ENCODE measurements at places on chromosomes 7 and 10. TPM values are rescaled to one million over a fixed set of nuclear protein-coding genes. Genes with fewer than 3 reads are reported as not detected.

DNA sequence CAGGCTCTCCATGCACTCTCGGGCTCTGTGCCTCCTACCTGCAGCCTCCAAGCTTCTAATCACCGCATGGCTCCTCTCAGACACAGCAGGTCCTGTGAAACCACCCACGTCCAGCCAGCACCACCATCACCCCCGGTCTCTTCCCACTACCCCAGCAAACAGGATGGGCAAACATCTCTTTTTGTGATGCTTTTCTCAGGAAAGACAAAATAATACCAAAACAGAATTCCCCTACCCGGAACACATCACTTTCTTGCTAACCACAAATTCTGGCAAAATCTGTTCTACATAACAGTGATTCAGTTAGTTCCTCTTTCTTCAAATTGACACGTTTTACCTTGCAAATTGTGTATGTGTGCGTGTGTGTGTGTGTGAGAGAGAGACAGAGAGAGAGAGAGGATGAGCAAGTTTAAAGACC is 6.5 kb downstream of the SNX8 start:
- no peak for DNase-seq

The SLC18A2 gene
- total RNA-seq = 0.14 TPM

GRCh38 chr10:98619446-98619845 is 172.7 kb upstream of the HPS1 start:
- no peak for DNase-seq

- no peak for DNase-seq
Measured at GRCh38 chr7:1974290-1975101, 258.2 kb downstream of the MAD1L1 start.

DNA sequence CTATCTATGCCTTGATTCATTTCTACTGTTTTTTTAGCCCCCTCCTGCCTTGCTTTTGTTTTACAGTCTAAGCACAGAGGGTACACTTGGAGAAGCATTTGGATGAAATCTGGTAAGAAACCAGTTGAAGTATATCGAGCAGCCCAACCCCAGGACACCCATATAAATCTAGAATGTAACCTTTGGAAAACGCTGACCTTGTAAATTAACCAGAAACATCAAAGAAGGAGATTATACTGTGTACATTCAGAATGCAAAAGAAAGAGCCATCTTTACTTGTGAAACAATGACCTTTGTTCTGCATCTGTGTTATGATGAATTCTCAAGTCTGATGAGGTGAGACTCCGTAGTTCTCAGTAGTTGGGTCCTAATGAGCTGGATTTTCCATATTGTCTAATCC is 49.3 kb upstream of the RAB18 start:
- no peak for DNase-seq

GRCh38 chr10:75653761-75654160 is 222.3 kb downstream of the LRMDA start:
- no peak for DNase-seq

DNA sequence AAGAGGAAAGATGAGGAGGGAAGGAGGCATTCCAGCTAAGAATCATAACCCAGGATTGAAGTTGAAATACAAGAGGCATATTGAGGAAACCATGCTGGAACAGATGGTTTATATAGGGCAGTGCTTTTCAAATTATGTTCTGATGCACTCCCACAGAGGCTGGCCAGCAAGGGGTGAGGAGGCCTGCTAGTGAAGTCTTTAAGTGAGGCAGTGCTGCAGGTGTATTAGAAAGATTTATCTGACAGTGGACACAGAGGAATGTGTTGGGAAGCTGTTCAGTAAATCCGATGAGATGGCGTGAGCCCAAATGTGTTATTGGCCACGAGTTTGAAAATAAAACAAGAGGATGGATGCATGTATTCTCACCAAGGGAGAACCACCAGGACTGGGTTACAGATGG is 28.6 kb downstream of the REEP3 start:
- DNase-seq = no peak

GRCh38 chr7:66013938-66014337 is 31.9 kb upstream of the GUSB start:
- no peak for DNase-seq

The PTPRZ1 gene
- total RNA-seq = not detected

- DNase-seq = no peak
Measured at GRCh38 chr7:156578978-156579430, 61.6 kb upstream of the RNF32 start.

The NUTM2D gene
- 0.74 TPM for total RNA-seq

DNA sequence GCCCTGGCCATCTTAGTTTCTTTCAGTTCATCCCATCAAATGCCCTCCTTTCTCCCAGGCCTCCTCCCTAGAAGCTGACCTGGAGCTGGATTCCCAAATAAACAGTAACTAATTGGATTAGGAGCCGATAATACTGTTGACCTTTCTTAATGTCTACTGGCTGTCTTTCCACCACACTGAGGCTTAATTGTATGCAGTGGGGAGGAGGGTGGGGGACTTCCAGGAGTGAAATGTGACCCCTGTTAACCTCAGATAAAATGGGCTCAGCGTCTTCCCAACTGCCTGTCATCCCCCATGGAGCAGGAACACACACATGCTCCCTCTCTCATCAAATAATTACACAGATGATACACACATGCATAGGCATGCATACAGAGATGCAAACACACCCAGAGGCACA is 53.7 kb upstream of the LBX1 start:
- no peak for DNase-seq

The TNPO3 gene
- total RNA-seq = 58.4 TPM

The PTPRN2 gene
- 0.49 TPM for total RNA-seq

The WEE2 gene
- total RNA-seq = not detected
